ENCODE measurements at places on chromosomes 16 and 17.

- DNase-seq, result no peak
Observed at GRCh38 chr16:561957-562938, 2.1 kb downstream of the PRR35 start.

DNA sequence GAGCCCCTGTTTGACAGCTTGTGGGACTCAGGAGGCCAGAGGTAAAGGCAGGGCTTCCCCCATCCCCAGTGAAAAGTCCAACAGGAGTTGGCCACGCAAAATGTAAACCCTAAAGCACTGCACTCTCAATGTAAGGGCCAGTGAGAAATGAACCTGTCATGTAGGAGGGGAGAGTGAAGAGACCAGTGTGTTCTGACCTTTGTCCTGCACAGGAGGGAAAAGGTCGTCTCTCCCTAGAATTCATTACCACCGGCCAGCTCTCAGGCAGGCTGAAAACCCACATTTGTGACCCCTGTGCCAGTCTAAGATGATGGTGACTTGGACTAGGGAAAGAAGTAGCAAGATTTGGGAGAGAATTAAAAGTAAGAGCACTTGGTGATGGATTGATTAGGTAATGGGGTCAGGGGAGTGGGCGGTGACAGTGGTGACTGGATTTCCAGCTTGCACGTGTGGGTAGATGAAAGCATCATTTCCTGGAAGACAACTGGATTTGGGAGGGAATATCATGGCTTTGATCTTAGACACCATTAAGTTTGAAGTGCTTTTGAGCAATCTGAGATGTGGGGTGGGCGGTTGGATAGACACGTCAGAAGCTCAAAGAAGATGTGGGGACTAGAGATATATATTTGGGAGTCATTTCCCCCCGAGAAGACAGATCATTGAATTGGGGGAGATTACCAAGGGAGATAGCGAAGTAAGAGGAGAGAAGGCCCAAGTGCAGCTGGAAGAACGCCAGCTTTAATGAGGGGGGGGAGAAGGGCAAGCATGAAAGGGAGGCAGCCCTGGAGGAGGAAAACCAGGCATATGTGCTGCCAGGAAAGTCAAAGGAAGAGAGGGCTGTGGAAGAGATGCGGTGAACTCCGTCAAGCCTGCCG lies 119.5 kb downstream of the NTN1 start:
- DNase-seq, result no peak

DNA sequence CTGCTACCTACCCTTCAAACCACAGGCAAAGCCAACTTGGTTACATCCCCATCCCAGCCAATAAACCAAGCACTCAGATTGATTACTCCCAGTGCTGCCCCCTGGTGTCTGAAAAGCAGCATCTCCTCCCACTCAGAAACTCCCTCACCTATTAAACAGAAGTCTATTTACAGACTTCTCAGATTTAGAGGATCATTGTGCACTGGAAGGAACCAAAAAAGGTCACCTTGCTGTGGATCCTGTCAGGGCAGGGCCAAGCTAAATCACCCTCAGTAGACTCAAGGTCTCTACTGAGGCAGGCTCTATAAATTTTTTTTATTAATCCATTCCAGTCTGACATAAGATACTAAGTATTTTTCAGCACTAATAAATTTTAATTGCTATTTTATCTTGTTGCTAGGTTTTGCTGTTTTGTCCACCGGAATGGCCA lies 17.6 kb downstream of the HIGD1B start:
- DNase-seq, result peak; percentile 76

GRCh38 chr16:20987049-20987448 lies 86.5 kb downstream of the LYRM1 start:
- DNase-seq, result no peak

- no peak for DNase-seq
Observed at GRCh38 chr17:68295086-68295485, 3.8 kb downstream of the ARSG start.

DNA sequence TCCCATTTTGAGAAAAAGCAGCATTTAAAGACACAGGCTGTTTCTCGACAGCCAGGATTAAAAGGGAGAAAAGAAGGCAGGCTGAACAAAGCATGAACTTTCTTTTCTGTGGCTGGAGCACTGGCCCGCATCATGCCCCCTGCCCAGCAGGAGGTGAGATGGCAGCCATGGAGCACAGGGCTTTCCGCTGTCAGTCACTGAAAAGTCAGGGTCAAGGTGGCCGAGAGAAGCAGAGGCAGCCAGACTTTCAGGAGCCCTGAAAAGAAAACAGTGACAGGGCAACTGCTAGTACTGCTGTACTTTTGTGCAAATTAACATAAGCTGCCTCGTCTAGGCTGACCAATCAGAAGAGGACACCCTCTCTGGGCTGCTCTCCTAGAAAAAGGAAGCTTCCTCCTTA lies 5.8 kb upstream of the GP2 start:
- no peak for DNase-seq

GRCh38 chr17:42142371-42142896 lies 12.4 kb downstream of the RAB5C start:
- peak; percentile 61 for DNase-seq

GRCh38 chr17:58658804-58659713 lies 32.8 kb downstream of the TEX14 start:
- DNase-seq, result peak; percentile 97

DNA sequence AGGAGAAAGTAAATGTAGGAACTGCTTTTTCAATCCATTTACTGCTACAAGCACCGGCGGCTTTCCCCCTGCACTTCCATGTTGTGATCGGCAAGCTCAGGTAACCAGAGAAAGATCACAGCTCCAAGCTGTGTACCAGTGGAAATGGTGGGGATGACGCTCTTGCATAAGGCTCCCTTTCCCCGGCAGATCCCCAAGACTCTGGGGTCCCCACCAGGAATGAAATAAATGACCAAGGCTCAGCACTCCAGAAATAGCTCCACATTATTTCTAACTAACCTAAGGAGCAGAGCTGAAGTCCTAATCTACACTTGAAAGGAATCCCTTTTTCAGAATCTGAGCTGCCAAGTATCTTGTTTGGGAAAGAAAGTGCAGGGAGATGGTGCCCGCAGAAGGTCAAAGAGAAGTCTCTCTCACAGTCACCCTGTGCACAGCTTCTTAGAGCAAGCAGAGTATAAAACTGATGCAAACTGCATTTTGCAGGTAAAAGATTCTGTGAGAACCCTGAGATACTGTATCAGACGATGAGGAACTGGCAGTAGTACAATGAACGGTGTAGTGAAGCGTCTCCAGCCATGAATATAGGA lies 11.1 kb downstream of the GRB2 start:
- no peak for DNase-seq

DNA sequence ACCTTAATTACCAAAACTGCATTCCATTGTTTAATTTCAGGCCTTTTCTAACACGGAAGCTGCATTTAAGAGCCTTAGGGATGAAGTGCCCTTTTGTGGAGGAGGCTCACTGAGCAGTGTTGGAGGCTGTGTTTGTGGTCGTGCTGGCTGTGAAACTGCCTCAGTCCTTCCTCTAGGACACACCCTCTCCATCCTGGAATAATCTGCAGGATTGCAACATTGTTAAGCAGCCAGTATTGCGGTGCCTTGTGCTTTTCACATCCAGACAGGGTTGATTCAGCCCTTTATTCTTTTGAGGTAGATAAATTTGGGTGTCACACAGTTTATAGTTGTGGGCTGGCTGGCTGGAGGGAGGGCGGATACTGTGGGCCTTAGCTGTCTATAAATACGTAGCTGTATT lies 141.6 kb downstream of the CDRT15L2 start:
- no peak for DNase-seq

DNA sequence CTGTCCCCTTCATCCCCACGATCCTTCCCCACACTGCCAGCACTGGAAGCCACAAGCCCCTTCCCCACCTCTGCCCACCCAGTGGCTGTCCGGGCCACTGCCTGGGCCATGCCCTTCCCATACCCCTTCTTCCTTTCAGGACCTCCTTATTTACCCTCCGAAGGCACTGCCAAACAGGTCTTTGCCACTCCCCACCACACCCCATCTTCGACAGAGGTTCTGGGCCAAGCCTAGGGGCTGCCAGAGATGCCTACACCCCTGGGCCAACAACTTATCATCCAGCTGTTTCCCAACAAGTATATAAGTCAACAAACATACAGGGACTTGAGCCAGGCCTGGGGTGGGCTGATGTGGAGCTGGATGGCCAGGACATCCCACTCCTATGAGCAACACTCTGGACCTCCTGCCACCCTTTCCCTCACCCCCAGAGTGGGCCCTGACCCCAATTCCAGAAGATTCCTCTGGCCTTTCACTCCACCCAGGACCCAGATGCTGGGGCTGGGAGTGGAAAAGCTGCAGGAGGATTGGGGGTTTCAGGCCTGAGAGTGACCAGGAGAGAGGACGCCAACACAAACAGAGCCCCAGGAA lies 1.5 kb upstream of the PPP1R1B start:
- no peak for DNase-seq

DNA sequence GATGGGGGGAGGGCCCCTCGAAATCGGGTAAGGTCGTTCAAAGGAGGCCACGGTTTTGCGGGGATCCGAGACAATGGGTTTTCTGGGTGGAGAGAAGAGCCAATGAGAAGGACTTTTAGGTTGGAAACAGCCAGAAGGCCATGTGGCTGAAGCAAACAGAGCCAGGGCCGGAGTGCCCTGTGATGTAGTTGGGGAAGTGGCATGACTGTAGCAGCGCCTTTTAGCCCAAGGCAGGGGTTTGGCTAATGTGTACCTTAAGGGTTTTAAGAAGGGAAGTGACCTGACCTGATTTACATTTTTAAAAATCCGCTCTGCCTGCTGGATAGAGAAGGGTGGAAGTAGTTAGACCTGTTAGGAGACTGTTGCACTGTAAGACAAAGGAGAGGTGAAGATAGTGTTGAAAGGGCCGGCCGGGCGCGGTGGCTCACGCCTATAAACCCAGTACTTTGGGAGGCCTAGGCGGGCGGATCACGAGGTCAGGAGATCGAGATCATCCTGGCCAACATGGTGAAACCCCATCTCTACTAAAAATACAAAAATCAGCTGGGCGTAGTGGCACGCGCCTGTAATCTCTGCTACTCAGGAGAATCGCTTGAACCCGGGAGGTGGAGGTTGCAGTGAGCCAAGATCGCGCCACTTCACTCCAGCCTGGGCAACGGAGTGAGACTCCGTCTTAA lies 1.0 kb downstream of the LYRM1 start:
- DNase-seq, result peak; percentile 57

DNA sequence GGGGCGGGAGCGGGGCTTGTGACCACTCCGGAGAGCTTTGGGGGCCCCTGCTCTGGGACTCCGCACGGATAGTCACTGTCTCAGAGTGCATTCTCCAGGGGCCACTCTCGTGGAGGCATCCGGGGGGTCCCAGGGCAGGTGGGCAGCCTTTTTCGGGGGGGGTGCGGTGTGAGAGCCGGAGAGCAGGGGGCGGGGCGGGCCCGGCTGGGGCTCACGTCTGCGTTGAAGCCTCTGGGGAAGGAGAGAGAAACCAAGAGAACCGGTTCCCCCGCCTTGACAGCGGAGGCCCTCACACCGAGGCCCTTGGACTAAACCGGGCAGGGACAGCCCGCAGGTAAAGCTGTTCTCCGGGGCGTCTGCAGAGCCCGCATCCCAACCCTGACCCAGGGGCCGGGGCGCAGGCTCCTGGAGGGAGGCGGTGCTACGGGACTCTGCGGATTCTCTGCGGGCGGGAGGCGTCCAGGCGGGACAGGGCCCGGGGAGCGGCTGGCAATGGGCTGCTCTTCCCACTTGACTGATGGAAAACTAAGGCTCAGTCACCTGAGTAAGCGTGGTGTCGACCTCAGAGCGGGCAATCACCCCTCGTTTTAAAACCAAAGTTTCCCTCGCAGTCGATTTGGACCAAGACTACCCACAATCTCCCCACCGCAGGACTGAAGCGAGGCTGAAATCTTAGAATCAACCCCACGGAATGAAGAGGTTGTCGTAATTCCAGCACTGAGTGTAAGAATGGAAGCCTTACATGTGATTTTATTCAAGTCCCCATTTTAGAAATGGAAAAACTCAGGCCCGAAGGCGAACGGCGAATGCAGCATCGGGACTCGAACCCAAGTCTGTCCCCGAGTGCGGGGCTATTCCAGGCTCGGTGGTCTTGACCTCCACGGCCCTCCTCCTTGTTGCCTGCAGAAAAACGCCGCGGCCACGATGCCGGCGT lies 49.6 kb upstream of the AMZ2 start:
- DNase-seq, result no peak

DNA sequence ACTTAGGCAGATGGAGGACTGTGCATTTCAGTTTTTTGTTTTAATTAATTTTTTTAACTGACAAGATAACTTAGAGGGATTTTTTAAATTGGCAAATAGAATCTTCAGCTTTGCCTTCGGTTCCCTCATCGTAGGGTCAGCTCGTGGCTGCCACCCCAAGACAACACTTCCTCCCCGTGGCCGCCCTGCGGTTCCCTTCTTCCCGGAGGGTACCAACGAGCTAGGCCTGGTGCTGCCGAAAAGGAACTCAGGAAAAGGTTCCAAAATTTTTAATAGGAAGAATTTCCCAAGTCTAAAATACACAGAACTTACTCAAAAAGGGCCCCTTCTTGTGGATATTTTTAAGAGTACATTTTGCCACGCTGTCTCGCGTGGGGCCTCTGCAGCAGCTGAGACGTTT lies 210.4 kb upstream of the CHMP6 start:
- DNase-seq, result no peak

DNA sequence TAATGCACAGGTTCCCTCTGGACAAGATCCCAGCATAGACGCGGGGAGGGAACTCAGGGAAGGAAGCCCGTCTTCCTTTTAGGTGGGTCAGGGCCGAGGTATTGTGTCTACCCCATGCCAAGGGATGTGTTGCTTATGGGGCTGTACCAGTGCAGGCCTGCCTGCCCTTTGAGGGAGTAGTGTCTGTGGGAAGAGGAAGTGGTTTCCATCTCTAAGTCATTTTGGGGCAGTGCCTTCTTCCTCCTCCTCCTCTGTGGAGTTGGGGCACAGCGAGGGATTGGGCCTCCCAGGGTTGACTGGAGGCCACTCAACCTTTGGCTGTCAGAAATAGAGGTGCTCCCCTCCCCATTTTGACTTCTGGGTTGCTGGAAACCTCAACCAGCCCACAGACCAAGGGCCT lies 26.5 kb downstream of the GJD3 start:
- DNase-seq, result no peak

GRCh38 chr17:80795090-80795580 lies 196.5 kb upstream of the CHMP6 start:
- DNase-seq, result no peak

DNA sequence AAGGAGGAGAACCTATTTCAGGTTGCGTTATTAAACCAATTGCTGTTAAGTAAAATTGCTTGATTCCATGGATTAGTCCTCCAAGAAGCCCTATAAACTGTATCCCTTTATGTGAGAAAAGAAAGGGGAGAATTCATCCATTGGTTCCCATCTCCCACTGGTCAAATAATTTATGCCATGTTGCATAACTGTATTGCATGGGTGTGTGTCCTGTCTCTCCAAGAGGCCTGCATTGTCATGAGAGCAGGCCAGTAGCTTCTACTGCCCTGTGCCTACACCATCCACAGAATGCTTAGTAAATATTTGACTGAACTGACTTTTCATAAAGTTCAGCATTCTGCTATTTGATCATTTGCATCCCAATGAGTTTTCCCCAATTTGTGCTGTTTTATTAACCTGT lies 11.7 kb upstream of the TOB1 start:
- DNase-seq, result no peak

DNA sequence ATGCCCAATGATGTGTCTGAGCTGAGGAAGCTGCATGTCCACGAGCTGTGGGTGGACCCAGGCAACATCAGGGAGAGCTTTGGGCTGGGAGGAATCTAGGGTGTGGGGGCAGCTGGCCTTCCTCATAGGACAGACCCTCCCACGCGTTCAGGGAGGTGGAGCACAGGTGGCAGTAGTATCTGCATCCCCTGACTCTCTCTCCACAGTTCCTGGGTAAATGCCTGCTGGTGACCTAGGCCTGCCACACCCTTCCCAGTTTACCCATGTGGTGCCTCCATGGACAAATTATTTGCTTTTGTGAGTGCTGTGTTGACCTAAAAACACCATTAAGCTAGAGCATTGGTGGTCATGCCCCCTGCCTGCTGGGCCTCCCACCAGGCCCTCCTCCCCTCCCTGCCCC lies 3.2 kb downstream of the HBM start:
- DNase-seq, result no peak
